Fibroblast of skin of scalp (primary cell): ENCODE measurements at places on chromosomes 4 and X.
A peak's percentile ranks its signal among the peaks of the same experiment; 100 is the strongest.

DNA sequence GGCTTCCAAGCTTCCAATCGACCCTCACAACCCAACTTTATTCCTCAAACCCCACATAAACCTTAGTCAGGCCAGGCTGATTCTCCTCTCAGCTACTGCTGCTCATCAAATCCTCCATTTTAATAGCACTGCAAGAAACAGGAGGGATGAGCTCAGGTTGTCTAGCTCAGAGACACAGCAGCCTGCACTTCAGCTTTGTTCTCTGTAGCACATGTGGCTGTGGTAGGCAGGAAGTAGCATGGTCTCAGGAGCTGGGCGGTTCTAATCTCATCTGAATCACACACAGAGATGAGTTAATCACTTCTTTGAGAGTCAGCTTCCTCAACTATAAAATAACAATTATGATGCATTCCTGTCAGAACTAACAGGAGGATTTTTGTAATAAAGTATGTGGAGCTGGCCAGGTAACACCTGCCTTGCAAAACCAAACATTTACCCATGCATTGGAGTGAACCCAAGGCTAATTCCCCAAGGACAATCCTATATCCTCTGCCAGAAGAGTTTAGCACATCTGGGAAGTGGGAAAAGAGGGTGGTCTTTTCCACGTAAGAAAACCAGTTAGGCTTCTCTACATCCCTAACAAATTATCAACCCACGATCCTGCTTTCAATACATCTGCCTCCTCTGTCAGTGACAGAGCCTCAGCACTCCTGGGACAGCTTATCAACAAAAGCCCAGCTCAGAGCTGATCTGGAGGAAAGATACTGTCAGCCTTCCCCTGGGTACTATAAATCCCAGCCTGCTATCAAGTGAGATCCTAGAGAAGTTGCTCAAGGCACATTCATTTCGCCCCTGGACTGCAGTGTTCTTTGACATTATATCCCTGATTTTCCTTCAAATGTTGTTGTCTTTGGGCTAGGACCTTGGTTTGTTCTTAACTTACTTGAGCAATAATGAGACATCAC is 32.8 kb downstream of the ELOVL6 start:
- peak; percentile 69 for DNase-seq

- DNase-seq = peak; percentile 31
Measured at GRCh38 chr4:141329174-141329569, 108.5 kb downstream of the ZNF330 start.

GRCh38 chrX:46882266-46882665 is 30.0 kb upstream of the JADE3 start:
- no peak for DNase-seq

GRCh38 chr4:112771-113170 is 11.5 kb upstream of the ZNF718 start:
- DNase-seq = no peak

DNA sequence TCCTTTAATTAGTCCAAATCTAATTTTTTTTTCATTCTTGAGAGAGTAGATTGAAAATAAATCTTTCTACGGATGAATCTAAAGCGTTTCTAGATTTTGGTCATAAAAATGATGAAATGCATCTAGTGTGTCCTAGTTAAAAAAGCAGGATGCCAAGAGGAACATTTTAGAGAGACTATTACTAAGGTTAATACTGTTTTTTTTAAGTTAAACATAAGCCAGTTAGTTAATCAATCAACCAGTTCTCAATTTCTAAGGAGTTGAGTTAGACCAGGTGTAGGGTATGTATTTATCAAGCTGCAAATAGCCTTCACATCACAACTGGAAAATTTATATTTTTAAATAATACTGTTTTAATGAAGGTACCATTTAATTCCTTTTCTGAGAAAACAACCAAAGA is 679.5 kb upstream of the IGFBP7 start:
- DNase-seq = no peak

GRCh38 chr4:52052475-52052780 is 1.3 kb downstream of the SPATA18 start:
- no peak for DNase-seq

DNA sequence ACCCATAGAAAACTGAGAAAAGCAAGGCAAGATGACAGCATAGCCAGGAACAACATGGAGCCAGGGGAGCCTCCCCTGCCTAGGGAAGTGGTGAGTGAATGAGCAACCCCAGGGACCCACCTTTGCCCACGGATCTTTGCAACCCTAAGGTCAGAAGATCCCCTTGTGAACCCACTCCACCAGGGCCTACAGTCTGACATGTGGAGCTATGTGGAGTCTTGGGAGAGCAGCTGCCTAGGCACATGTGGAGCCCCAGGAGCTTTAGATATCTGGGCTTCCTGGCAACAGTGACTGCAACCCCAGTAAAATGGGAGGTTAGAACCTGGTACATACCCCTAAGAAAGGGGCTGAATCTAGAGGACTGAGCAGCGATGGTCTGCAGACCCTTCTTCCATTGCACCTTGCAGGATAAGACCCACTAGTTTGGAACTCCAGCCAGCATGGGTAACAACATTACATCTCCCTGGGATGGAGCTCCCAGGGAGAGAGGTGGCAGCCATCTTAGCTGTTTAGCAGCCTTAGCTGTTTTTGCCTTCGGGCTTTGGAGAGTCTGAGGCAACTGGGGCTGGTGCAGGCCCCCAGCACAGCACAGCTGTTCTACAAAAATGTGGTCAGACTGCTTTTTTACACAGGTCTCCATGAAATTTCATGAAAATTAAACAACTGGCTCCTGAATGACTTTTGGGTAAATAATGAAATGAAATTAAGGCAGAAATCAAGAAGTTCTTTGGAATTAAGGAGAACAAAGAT is 104.7 kb upstream of the TRIM2 start:
- DNase-seq = no peak

DNA sequence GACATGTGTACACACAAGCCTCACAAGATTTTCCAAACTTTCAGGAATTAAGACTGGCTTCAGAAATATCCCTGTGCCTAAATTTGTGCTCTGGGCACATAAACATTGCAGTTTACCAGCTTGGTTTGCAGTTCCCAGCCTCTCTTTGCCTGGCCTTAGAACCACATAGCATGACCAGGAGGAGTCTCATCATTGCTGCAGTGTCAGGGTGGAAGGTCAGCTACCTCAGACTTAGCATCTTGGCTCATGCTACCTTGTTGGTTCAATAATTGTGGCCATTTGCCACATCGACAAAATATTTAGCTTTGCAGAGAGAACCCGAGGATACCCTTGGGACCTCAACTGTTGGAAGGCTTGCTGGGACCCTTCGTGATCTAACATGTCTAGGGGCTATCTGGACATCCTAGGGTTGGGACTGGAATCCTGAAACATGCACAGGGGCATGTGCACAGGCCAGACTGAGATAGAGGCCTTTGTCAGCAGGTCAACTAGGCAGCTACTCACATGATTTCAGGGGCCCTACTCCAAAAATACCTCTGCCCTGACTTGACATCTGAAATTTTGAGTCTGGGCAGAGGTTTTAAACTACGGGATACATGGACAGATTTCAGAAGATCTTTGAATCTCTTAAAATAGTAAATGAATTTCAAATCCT is 8.0 kb upstream of the SUPT20HL2 start:
- DNase-seq = no peak

- DNase-seq = no peak
Measured at GRCh38 chrX:129958814-129959492, 23.5 kb upstream of the BCORL1 start.

- DNase-seq = peak; percentile 4
Measured at GRCh38 chr4:108144451-108144850, 24.3 kb downstream of the LEF1 start.

DNA sequence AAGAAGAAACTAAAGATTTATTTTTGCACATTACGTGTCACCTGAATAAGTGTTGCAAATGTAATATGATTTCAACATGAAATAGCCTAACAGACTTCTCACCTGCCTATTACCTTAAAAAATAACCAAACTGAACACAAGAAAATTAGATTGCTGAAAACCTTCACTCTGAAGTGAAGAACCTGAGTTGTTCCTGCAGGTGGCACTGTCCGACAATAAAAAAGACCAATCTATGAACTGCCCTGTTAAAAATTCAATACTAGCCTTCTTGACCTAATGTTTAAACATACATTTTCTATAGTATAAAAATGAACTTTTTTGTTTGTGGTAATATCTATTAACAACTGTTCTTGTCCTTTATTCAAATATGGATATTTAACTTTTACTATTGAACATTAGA is 69.2 kb upstream of the PNPLA4 start:
- DNase-seq = peak; percentile 18

- no peak for DNase-seq
Measured at GRCh38 chr4:183257808-183258207, 62.3 kb downstream of the CLDN22 start.

GRCh38 chr4:17068891-17069290 is 170.4 kb upstream of the LDB2 start:
- DNase-seq = no peak

GRCh38 chr4:169956091-169956843 is 69.9 kb downstream of the MFAP3L start:
- DNase-seq = peak; percentile 50

DNA sequence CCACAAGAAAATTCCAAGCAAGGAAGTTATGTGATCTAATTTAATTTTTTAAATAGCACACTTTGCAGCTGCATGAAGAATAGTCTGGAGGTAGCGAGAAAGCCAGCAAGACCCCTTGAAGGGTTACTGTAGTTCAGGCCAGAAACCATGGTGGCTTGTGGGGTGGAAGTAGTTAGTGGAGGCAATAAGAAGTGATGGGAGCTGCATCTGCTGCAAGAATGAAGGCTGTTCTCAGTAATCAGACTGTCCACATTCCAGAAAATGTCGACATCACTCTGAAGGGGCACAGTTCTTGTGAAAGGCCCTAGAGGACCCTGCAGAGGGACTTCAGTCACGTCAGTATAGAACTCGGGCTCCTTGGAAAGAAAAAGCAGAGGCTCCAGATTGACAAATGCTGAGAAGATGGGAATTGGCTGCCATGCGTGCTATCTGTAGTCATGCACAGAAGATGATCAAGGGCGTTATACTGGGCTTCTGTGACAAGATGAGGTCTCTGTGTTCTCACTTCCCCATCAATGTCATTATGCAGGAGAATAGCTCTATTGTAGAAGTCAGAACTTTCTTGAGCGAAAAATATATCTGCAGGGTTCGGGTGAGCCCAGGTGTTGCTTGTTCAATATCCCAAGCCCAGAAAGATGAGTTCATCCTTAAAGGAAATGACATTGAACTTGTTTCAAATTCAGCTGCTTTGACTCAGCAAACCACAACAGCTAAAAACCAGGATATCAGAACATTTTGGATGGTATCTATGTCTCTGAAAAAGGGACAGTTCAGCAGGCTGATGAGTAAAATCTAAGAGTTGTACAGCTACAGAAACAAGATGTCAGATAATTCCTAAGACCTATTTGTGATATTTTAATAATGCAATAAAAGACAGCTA is 254.2 kb downstream of the CBR4 start:
- DNase-seq = peak; percentile 72

- DNase-seq = no peak
Measured at GRCh38 chrX:48665991-48666390, 17.6 kb upstream of the WAS start.

DNA sequence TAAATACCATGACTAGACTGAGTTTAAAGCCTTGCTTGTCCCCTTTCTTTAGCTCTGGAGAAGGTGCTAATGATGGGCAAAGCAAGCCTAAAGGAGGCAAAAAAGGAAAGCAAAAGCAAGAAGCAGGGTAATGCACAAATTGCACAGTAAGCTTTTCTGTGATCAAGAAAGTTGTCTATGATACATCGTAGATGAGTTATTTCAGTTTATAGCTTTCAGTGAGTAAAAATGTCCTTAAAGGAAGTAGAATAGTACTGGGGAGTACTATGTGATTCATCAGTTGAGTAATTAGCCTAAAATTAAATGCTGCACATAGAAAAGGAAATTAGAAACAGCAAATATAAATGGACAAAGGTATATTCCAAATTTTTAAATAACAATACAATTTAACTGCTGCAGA is 50.2 kb upstream of the PDE5A start:
- DNase-seq = no peak

DNA sequence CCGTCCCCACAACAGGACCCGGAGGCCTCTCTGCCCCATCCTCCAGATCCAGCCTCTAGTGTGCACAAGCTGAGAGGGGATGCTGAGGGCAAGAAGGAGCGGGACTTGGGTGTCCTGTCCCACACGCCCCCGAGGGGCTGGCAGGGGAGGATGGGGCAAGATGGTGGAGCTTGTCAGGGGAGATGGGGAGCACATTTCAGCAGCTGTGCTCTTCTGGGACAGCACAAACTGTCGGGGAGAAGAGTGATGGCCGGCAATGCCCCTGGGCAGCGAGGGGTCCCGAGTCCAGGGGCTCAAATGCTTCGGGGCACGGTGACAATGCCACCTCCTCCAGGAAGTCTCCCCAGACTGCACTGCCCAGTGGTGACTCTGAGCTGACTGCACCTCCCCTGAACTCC is 134.5 kb downstream of the FAM53A start:
- DNase-seq = no peak

- peak; percentile 12 for DNase-seq
Measured at GRCh38 chr4:118741301-118741855, 56.2 kb downstream of the METTL14 start.

GRCh38 chr4:159367781-159368080 is 264.9 kb downstream of the RAPGEF2 start:
- DNase-seq = no peak

DNA sequence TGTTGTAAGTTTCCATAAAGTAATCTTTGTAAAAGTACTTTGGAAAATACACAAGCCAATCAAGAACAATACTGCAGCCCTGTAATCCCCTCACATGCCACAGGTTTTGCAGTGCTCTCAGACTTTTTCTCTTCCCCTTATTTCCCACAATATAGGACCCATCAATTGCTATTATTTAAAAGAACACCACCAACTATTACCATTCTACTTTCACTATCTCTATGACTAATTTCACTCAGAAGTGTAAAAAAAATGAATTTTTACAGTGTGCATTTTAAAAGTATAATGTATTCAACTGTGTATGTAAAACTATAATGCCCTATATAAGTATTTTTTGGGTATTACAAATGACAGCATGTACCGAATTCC is 1.7 kb downstream of the ATP8A1 start:
- no peak for DNase-seq

GRCh38 chr4:98661371-98662054 is 3.1 kb upstream of the TSPAN5 start:
- DNase-seq = no peak

GRCh38 chrX:154333837-154334271 is 38.3 kb downstream of the TKTL1 start:
- no peak for DNase-seq

DNA sequence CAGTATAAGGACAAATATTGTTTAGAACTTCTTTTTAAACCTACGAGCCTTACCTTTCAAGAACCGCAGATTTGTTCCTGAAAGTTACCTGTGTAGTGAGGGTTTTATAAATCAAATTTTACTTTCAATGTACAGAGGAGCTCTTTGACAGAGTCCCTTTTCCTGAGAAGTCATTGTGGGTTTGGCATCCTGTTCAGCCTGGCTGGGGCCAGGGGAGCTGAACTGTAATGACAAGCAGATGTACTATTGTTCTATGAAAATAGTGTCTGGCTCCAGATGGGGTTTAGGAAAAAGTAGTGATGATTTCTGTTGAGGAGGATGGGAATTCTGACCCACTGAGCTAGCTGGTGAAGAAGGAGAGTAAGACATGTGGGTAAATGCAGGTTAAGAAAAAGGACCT is 196.2 kb upstream of the PGRMC2 start:
- peak; percentile 70 for DNase-seq

GRCh38 chr4:122819708-122820449 is 6.8 kb upstream of the FGF2 start:
- peak; percentile 73 for DNase-seq

- DNase-seq = no peak
Measured at GRCh38 chr4:184446132-184446658, 28.2 kb downstream of the IRF2 start.

- DNase-seq = no peak
Measured at GRCh38 chrX:118216087-118216486, 99.5 kb upstream of the KLHL13 start.
